ENCODE measurements at places on chromosomes 11 and 22.

GRCh38 chr11:95576146-95576845 is 213.3 kb downstream of the FAM76B start:
- DNase-seq, result no peak

- no peak for DNase-seq
Observed at GRCh38 chr11:123509737-123510578, 79.9 kb downstream of the GRAMD1B start.

DNA sequence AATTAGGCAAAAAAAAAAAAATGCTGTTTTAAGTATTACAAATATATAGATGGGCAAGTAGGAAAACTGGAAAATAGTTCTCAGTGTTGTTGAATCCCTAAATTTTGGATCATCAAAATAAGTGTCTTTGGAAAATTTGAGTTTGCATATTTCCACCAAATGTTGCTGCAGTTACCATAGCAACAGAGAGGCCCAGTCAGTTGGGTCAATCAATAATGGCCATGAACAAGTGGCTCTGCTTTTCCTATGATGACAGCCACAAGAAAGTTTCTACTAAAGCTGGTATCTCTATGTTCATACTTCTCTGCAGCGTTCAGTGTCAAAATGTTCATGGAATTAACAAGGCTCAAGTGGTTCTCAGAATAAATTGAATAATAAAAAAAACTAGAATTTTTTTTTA is 79.1 kb downstream of the SERGEF start:
- no peak for DNase-seq

GRCh38 chr11:64832467-64833197 is 11.8 kb downstream of the CDC42BPG start:
- DNase-seq, result no peak

DNA sequence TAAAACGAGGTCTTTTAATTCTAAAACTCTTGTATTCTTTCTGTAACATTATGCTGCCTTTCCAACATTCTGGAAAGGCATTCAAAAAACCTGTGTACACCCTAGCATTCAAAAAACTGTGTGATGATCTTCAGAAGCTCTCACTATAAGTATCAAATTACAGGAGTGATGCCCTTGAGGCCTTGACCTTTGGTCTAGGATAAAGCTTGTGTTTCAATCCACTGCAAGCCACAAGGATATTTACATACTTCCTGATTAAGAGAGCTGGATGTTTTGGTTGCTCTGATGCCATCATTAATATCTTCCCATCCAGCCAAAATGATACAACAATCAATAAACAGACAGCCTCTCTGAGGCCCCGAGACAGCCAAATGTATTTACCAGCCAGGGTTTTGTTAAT is 11.9 kb downstream of the CLPB start:
- DNase-seq, result no peak

- DNase-seq, result no peak
Observed at GRCh38 chr11:3216027-3216525, 2.5 kb downstream of the MRGPRG start.

GRCh38 chr11:33636104-33636503 is 64.5 kb downstream of the C11orf91 start:
- no peak for DNase-seq

DNA sequence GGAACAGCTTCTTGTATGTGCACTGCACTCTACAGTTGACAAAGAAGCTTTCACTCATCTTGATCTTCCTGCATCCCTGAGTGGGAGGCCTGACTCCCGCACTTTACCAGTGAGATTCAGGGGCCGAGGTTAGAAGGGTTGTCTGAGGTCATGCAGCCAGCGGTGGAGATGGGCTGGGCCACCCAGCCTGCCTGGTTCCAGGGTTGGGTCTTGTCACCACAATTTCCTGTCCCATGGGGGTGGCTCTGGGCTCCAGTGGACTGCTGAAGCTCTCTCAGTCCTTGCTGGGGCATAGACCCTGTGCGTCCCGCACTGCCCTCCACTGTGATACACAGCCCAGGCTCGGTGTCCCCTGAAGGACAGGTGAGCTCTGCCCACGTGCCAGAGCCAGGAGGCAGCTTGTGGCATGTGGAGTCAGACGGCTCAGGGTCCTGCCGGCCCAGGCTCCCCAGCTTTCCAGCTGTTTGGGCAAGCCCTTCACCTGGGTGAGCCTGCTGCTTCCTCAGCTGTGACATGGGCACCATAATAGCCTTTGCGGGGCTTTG is 6.9 kb upstream of the MYO7A start:
- no peak for DNase-seq

- no peak for DNase-seq
Observed at GRCh38 chr11:8333811-8334401, 70.2 kb upstream of the LMO1 start.

GRCh38 chr11:92628401-92629292 is 340.8 kb upstream of the MTNR1B start:
- DNase-seq, result no peak

GRCh38 chr11:126464796-126465195 is 109.3 kb downstream of the ST3GAL4 start:
- DNase-seq, result peak; percentile 37

- no peak for DNase-seq
Observed at GRCh38 chr11:86910592-86910991, 44.6 kb downstream of the FZD4 start.

GRCh38 chr11:83895516-83895915 is 609.3 kb upstream of the CCDC90B start:
- DNase-seq, result no peak

- no peak for DNase-seq
Observed at GRCh38 chr22:17695986-17696385, 57.4 kb downstream of the BCL2L13 start.

GRCh38 chr22:25134028-25134427 is 65.6 kb upstream of the CRYBB3 start:
- DNase-seq, result no peak

- no peak for DNase-seq
Observed at GRCh38 chr22:28574159-28574788, 105.4 kb downstream of the TTC28 start.

DNA sequence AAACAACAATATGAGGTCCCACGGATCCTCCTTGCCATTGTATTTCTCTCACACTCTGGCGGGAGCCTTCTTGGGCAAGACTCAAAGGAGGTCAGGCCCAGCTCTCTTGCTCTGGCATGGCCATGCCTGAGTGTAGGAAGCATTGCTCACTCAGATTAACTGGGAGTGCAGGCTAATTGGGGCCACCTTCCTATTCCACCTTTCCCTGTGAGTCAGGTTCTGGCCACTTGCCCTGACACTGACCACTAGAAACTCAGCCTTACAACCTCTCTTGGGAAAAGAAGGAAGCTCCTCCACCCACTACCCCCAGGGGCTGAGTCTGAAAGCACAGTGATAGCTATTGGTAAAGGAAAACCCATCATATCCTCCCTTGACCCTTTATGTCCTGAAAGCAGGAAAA is 121.8 kb upstream of the NTM start:
- no peak for DNase-seq

DNA sequence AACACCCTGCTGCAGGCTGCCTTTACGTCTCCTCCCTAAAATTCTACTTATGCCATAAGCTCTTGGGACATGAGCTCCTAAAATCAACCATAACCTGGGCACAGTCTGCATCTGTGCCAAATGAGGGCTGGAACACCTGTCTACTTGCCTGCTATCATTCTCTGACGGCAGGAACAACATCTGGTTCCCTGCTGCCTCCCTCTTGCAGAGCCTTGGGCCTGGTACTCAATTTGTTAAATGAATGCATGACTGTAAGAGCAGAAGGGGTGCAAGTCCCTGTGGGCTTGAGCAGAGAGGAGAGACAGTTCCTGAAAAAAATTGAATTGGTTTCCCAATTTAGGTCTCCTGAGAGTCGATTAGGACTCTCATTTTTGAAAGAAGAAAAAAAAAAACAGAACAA is 66.7 kb upstream of the CSNK2A3 start:
- DNase-seq, result no peak

DNA sequence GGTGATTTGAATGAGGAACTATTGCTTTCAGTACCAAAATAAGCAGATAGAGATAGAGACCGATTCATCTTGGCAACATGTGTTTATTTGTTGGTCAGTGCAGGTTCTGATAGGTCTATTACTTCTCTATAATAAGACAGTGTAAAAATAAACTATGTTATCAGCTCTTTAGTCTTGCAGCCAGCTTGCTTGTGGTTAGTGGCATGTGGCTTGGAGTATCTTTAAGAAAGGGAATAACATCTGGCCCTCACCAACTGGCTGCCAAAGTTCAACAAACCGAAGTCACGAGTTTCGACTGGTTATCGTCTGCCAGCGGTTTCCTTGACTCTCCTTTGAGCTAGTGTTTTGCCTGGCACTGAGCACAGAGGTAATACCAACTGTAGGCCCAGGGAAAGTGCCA is 71.8 kb downstream of the CTTN start:
- no peak for DNase-seq

- DNase-seq, result no peak
Observed at GRCh38 chr11:68663482-68664010, 20.8 kb upstream of the GAL start.

- DNase-seq, result no peak
Observed at GRCh38 chr11:69220561-69221051, 64.9 kb downstream of the SMIM38 start.

GRCh38 chr11:116976941-116977570 is 121.2 kb downstream of the SIK3 start:
- DNase-seq, result no peak

DNA sequence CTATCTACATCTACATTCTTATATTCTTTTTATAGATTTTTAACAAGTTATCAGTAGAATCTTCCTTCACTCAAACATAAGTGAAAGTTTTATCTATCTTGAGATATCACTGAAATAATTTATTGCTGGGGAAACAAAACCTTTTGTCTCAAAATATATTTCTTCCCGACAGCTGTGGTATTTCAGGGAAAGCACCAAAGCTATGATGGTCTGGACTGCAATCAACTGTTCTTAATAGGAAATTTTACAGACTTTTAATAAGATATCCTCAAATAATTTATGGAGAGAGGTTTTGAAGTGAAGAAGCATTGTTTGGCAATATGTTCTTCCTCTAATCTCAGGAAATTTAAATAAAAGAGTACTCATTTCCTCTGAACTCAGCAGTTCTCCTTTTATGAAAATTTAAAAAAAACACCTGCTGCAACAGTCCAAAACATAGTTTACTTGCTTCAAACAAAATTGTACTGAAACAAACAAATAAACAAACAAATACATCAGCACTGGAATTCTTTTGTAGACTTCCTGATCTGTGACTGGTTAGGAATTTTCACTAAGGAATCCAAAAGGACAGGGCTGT is 33.9 kb upstream of the EIF3M start:
- DNase-seq, result no peak

DNA sequence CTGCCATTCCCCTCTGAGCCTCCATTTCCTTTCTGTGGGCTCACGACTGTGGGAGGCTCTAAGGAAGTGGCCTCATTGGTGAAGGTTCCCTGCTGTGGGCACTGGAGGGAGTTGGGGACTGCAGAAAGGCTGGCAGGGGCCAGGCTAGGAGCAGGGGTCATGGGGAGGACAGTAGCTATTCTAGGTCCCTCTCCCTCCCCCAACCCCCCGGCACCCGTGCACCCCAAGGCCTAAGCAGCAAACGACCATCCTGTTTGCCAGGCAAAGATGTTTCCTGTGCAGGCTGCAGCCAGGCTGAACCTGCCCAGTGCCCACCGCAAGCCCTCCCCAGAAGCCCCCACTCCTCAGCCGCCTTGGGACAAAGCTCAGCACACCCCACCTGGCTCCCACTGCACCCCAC is 189.4 kb downstream of the MN1 start:
- DNase-seq, result no peak

GRCh38 chr11:64339754-64340408 is at the start of gene CCDC88B:
TSS of gene CCDC88B (plus strand) at chr11:64340204. CDS start at chr11:64340267, 63 bp downstream.
- DNase-seq, result peak; percentile 82

DNA sequence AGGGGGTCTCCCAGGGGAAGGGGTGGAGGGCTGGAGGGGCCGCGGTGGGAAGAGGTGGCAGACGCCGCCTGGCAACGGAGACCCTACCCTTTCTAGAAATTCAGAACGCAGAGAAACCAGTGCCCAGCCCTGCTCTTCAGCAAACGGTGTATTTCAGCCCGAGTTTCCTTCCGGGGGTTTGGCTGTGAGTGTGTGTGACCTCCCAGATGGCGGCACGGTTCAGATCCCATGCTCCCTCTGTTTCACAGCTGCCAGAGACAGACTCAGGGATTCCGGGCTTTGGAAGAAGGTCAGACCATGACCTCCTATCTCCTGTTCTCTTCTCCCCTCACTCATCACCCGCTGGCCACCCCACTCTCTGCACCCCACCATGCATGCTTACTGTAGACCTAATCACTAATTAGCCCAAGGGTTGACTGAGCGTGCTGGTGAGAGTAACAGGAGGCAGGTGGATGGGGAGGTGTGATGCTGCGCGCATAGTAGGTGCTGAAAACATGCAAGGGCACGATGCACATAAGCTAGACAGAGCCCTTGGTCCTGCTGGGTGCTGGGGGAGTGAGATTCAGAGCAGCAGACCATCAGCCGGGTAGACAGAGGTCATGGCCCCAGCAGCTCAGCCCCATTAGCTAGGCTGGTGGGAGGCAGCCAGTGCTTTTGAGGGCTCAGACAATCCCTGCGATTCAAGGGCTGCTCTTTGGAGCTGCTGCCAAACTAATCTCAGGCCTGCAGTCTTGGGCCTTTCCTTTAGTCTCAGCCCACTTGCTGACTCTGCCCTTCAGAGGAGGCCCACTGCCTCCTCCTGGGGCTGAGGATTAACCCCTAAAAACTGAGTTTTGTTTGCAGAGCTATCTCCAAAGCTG is 256.5 kb upstream of the CADM1 start:
- DNase-seq, result no peak

DNA sequence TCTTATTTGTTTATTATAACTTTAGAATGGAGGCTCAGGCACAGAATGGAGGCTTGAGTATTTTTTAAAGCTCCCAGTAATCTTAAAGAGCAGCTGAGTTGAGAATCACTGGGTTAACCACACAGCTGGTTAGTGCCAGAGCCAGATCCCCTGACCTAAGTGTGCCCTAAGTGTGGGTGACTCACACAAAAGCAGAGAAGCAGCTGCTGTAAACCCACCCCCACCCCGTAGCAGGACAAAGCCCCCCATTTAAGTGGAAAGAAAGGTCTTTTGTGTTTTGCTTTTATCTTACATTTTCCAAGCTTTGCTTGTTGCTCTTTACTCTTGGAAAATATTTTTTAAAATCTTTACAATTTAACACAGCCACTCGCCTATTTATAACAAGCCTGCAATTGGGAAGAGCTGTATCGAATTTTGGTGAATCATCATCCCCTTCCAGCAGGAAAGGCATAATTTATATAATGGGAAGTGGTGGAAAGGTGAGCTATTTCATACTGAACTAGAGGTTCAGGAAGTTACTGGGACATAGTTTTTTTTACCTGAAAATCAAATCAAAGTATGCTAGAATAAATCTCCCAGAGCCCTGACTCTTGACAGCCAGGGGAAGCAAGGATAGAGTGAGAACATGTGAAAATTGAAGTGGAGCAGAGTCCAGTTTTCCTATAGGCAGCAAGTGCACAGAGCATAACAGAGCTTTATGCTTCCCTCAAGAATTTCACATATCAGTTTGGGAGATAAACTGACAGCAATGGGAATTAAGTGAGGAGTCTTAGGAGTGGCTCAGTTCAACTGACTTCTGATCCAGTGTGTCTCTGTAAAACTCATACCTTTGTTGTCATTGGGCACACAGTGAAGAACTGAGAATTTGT is 405.7 kb downstream of the AASDHPPT start:
- no peak for DNase-seq

DNA sequence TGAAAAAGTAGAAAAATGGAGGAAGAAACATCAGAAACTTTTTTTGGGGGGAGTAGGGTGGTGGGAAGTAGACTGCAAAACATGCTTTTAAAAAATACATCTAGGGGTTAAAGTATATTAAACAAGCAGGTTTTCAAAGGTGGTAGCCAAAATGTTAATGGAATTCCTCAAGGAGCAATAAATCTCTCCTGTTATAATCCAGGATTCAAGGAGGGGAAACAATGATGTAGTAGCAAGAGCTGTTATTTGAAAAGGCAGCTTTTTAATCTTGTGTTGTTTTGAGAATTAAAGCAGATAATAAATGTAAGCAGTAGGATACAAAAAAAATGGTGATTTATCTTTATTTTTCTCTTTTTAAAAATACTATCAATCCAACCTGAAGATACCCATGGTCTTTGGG is 736.5 kb upstream of the CCDC90B start:
- no peak for DNase-seq
